ENCODE measurements at places on chromosomes 7 and 10.

DNA sequence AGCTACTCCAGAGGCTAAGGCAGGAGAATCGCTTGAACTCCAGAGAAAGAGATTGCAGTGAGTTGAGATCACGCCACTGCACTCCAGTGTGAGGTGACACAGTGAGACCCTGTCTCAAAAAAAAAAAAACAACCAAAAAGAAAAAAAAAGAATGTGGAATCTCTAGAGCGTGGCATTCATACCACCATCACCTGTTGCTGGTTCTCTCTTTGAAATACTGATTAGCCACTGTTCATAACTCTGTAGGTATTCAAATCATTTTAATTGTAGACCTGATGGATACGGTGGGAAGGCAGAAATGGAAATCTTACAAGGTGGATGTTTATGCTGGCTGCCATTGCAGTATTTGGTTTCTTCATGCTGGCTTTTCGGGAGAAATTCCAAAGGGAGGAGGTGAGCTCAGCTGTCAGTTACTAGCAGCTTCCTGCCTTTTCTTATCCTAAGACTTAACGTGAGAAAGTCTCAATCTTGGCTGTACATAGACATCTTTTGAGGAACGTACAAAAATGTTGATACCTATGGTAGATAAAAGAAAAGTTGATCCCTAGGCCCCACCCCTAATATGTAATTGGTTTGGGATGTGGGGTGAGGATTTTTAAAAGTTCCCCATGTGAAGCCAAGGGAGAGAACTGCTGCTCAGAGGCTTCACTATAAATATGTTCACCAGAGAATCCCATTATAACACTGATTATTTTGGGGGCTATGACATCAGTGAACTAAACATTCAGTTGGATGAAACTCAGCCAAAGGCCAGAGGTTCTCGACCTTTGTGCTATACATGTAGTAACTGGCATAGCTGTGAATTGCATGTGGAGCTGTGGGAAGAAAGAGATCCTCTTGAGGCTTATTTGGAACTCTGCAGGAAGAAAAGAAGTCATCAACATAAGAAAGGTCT is 26.9 kb upstream of the MKLN1 start:
- no peak for DNase-seq

- no peak for DNase-seq
These were observed 12.4 kb upstream of the JAZF1 start for GRCh38 chr7:28192786-28193585.

DNA sequence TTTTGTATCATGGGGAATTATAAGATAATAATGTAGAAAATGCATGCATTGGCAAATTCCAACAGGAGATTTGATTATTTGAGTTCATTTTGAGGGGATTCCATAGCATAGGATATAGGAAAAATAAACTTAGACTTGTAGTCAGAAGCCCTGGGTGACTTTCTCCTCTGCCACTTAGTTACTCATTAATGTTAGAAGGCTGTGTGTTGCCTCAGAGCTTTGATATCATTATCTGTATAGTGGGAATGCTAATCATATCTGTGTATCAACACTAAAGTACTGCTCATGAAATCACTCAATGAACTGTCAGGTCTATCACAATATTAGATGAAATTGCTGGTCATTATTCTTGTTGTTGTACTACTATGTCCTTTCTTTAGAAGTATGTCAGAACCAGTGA is 23.0 kb upstream of the TEX47 start:
- DNase-seq = no peak

GRCh38 chr10:58662314-58662713 is 149.6 kb downstream of the BICC1 start:
- no peak for DNase-seq

DNA sequence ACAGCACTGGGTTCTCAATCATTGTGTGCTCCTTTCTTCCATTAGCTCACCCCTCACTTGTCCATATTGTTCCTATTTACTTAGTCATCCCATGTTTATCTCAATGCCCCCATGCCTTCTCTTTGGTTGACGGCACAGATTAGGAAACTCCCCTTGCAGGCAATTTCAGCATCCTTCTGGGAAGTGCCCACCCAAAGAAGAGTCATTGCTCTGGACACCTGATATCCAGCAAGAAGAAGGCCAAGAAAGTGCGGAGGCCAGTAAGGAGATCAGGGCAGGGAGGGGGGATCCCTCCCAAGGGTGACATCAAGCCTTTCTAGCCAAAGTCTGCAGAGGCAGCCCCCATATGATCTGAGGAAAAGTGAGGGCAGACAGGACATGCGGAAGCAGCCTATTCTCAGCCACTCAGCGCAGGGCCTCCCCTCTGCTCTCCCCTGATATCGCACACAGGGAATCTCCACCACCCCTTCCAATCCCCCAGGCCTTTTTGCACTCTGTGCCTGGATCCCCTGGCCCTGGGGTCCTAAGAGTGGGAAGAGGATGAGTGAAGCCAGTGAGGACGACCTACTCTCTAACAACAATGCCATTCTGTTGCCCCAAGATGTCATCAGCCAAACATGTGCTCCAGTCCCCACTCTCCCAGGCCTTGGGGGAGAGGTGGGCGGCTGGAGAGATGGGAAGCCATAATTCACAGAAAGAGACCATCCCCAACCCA is 1.8 kb downstream of the TRPV6 start:
- no peak for DNase-seq

GRCh38 chr7:110119883-110120581 is 970.9 kb upstream of the LRRN3 start:
- no peak for DNase-seq

- DNase-seq = no peak
These were observed 2.1 kb downstream of the NOS3 start for GRCh38 chr7:150992833-150993302.

DNA sequence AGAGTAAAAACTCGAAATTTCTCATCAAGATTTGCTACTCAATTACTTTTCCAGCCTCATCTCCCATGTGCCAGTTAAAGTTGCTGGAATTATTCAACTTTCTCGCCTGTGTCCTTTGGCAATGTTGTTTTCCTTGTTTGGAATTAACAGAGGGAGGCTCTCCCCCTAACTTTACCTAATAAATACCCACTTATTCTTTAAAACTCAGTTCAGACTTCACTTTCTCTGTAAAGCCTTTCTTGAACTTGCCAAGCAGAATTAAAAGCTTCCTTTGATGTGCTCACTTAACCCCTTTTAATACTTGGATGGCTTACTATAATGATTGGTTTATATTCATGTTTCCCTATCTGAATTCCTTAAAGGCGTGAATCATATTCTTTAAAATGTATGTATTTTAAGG is 104.1 kb downstream of the MKLN1 start:
- DNase-seq = no peak

GRCh38 chr7:5586279-5586962 is 162.8 kb upstream of the TNRC18 start:
- DNase-seq = no peak

- DNase-seq = no peak
These were observed 69.0 kb downstream of the DKK1 start for GRCh38 chr10:52383088-52383487.

DNA sequence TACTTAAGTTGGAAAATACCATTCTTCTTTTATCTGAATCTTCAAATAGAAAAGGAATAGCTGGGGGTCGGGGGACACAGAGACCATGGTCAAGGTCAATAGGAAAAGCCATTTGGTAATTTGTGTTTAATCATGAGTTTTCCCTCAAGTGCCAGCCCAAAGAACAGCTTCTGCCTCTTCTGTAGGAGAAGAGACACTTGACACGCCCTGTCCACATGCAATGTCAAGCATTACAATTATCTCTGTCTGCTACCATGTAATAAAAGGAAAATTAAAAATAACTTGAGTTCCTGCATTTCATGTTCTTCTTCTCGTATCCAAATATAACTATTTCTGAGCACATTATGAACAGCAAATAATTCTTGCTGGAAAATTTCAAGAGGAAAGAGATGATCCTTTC is 241.7 kb downstream of the IPMK start:
- no peak for DNase-seq

GRCh38 chr7:134042307-134042706 is 84.8 kb upstream of the LRGUK start:
- no peak for DNase-seq

GRCh38 chr7:116940689-116941370 is 12.5 kb upstream of the ST7 start:
- no peak for DNase-seq
